ENCODE measurements at places on chromosomes 2 and 18.
A peak's percentile ranks its signal among the peaks of the same experiment; 100 is the strongest.

- DNase-seq: no peak
Observed at GRCh38 chr2:12715258-12716031, 1.3 kb upstream of the TRIB2 start.

DNA sequence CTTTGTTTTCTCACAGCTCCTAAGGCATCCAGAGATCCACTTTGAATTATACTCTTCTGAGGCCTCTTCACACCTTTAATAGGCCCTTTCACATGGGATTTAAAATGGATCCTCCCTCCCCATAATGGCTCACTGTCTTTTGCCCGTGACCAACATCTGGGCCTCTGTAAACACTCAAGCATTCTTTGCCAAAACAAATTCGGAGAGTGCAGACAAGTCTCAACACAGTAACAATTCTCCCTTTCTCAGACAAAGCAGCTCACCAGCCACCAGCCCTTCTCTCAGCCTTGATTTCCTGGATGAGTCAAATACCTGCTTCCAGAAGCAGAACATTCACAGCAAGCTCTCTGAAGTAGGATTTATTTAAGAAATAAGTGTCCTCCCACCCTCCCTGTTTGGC, 14.0 kb upstream of the IMP4 start:
- no peak for DNase-seq

DNA sequence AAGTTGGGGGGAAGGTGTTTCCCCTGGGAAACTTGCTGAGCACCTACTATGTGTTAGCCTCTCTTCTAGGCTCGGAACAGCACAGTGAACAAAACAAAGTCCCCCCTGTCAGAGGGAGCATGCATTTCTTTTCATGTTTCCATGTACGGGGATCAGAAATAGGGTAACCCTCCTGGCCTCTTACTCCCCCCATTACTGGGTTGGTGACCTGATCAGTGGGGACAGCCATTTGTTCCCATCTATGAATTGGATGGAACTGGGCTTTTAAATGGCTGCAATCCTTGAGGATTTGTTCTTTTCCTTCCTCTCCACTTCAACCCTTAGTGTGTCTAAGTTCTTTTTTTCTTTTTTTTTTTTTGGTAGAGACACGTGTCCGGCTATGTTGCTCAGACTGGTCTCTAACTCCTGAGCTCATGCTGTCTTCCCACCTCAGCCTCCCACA, 13.7 kb downstream of the NCL start:
- no peak for DNase-seq

GRCh38 chr2:204415406-204416181, 129.7 kb upstream of the PARD3B start:
- no peak for DNase-seq

DNA sequence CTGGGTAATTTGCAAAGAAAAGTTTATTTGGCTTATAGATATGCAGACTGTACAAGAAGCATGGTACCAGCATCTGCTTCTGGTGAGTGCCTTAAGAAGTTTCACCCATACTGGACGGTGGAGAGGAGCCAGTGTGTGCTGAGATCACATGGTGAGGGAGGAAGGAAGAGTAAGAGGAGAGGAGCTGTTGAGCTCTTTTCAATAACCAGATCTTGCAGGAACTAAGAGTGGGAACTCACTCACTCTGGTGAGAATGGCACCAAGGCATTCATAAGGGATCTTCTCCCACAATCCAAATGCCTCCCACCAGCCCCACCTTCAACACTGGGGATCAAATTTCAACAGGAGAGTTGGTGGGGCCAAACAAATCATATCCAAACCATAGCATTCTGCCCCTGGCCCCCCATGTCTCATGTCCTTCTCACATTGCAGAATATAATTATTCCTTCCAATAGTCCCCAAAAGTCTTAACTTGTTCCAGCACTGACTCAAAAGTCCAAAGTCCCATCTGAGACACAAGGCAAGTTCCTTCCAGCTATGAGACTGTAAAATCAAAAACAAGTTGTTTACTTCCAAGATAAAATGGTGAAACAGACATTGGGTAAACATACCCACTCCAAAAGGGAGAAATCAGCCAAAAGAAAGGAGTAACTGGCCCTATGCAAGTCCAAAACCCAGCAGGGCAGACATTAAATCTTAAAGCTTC, 11.7 kb upstream of the TMEM37 start:
- DNase-seq: no peak

- no peak for DNase-seq
Observed at GRCh38 chr2:84238907-84239306, 220.2 kb downstream of the SUCLG1 start.

DNA sequence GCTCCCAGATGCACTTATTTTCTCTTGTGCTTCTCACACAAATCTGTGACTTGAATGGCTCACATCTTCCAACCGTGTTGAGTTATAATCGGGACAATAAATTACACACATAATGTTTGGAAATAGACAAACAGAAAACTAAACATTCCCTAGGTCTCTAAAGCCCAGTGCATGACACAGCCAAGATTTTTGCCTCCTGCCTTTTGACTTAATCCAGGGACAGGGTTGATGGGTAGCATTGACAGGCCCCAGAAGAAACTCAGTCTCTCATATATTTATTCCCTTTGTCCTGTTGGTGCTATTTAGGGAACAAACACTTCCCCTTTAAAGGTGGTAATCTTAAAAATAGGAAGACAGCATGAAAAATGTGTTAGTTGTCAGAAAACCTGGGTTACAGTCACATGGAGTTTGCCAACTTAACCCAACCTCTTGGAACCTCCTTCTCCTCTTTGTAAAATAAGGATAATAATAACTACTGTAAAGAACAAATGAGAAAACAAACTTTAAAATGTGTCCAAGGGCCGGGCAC, 24.0 kb upstream of the ARPC2 start:
- DNase-seq: no peak

DNA sequence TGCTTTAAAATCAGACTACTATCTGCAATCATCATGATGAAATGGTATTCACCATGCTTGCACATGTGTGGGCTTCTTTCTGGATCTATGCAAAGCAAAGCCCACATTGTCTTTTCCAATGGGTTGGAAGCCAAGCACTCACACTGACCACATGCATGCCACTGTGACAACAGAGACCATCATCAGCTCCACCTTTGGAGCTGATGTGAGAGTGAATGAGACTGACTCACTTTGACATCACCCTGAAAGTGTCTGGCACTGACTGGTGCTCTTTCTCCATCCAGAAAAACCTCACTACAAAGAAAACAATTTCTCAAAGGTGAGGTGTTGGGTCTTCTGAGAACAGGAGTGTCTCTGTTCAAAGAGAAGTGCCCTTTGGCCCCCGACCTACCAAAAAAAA, 4.7 kb downstream of the MYO5B start:
- DNase-seq: no peak

DNA sequence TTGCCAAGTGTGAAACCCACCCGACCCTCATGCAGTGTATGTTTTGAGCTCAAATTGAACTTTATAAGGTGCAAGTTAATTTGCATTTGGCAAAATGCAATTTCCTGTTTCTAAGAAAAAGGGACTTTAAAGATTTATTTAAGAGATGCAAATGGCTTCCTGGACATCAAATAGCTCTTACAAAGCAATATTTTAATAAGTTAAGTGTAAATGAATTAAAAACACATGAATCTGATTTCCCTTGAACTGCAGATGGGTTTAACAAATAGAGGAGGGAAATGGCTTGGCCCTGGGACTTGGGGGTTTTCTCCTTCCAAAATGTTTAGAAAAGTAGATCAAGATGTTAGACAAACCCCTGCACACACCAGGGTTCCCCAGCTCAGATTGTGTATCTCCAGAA, 116.0 kb downstream of the EN1 start:
- DNase-seq: no peak

DNA sequence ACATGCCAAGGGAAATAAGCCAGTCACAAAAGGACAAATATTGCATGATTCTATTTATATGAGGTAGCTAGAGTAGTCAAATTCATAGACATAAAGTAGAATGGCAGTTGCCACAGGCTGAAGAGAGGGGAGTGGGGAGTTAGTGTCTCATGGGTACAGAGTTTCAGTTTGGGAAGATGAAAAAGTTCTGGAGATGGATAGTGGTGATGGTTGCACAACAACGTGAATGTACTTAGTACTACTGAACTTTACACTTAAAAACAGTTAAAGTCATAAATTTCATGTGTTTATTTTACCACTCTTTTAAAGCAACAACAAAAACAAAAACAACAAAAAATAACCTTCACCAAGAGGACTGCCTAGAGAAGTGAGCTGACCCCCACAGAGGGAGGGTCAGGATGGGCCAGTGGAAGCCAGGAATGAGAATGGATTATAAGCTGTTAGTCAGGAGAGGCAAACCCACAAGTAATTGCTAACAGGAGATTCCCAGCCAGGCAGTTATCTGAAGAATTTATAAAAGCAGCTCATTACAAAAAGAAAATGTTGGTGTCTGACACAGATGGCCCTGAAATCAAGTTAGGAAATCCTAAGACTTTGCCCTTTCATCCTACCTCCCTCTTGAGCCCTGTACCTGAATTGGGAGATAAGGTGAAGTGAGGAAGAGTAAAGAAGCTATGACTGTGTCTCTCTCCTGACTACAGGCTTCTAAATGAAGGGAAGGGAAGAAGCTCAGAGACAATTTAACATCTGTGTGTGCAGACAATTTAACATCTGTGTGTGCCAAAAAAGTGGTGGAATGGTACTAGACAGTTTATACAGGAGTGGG, 263.4 kb downstream of the PDE11A start:
- DNase-seq: no peak

GRCh38 chr2:64223055-64223454, 78.8 kb upstream of the PELI1 start:
- no peak for DNase-seq

GRCh38 chr2:98029718-98030222, 34.0 kb upstream of the TMEM131 start:
- DNase-seq: no peak

DNA sequence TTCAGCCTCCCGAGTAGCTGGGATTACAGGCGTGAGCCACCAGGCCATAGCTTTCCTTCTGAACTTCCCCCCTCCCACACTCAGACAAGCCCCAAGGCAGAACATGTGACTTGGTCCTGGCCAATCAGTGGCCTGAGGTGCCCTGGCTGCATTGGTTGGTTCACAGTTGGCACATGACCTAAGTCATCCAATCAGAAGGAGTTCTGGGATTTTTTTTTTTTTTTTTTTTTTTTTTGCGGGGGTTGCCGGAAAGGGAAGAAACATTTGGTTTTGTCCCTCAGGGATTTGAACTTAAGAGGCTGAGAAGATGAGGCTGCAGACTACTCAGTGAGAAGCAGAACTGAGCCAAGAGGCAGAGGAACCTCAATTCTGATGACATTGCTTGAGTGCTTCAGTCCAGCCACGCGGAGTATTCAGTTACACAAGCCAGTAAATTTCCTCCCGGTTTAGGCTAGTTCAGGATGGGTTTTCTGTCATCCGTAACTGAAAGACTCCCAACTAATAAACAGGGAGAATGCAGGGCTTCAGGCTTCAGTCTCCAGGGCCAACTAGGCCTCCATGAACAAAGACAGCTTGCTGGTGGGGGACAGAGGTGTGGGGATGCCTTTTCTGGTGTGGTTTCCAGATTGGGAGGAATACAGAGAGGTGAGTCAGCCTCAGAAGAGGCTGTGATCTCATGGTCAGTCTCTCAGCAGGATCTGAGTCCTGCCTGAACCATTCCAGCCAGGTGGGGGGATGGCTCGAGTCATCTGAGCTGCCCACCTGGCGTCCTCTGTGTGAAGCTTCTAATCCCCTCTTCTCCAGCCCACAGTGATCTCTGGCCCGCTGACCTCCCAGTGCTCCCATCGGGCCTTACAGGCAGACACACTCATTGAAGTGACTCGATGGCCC, 9.2 kb downstream of the PTMA start:
- DNase-seq: no peak

DNA sequence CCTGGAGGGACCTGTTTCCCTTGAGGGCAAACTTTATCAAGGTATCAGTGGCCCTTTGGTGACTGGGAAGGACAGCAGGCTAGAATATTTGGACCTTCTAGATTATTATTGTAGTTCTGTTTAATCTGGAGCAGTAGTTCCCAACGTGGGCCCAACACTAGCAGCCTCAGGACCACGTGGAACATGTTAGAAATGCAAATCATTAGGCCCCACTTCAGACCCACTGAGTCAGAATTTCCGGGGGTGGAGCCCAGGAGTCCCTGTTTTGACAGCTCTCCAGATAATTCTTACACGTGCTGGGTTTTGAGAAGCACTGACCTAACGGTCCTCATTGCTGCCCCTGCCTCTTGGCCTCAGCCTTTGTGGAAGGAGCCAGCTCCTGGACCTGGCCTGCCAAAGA, 25.5 kb upstream of the DYNC2LI1 start:
- no peak for DNase-seq

GRCh38 chr2:78734221-78734620, 291.3 kb upstream of the REG3G start:
- no peak for DNase-seq

- DNase-seq: no peak
Observed at GRCh38 chr2:20650393-20650876, 463 bp downstream of the HS1BP3 start.

DNA sequence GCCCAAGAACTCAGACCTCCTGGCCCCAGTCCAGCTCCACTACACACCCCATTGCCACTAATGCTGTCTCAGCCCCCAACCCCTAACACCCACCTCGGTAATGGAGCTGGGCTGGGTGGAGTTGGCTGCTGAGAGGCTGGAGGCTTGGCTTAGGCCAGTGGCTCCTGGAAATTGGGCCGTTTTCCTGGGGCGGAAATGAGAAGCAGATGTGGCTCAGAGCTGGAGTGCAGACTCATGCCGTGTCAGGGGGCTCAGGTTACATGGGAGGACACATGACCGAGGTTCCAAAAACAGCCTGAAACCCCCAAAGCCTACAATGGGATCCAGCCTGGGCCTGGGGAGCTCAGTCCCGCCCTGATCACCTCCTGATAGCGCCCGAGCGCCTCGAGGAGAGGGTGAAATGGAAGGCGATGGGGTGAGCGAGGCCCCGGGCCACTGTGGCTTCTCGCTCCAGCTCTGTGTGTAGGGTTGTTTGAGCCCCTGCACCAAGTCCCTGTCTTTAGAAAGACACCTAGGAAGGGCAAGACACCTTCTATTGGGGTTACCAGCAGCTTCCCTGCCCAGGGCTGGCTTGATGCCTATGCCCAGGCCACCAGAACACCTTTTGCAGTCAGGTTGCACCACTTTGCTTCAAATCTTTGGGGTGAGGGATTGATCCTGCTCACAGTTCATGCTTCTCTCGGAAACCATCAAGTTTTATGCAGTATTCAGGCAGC, 175.7 kb upstream of the HAAO start:
- DNase-seq: no peak

GRCh38 chr2:217742841-217743240, 260.0 kb downstream of the TNS1 start:
- DNase-seq: no peak

- DNase-seq: peak; percentile 87
Observed at GRCh38 chr2:24792874-24793760, at the start of the genes CENPO and PTRHD1. TSS of gene CENPO (plus strand) at chr2:24793425. CDS start at chr2:24793920, 495 bp downstream. TSS of gene PTRHD1 (minus strand) at chr2:24793391. CDS start at chr2:24793377, 14 bp downstream.

Data from non-pigmented ciliary epithelial cell (primary cell).